Tongue (tissue), 3 donors: ENCODE measurements at places on chromosomes 5 and 9. TPM values are rescaled to one million over a fixed set of nuclear protein-coding genes. Genes with fewer than 3 reads are reported as not detected.

GRCh38 chr5:59810041-59810440 lies 83.5 kb downstream of the PDE4D start:
- DNase-seq: peak; percentile 92

GRCh38 chr9:14316602-14317300 lies 2.8 kb upstream of the NFIB start:
- peak; percentile 57 for DNase-seq

The CYSRT1 gene
- 3.3 TPM for total RNA-seq

DNA sequence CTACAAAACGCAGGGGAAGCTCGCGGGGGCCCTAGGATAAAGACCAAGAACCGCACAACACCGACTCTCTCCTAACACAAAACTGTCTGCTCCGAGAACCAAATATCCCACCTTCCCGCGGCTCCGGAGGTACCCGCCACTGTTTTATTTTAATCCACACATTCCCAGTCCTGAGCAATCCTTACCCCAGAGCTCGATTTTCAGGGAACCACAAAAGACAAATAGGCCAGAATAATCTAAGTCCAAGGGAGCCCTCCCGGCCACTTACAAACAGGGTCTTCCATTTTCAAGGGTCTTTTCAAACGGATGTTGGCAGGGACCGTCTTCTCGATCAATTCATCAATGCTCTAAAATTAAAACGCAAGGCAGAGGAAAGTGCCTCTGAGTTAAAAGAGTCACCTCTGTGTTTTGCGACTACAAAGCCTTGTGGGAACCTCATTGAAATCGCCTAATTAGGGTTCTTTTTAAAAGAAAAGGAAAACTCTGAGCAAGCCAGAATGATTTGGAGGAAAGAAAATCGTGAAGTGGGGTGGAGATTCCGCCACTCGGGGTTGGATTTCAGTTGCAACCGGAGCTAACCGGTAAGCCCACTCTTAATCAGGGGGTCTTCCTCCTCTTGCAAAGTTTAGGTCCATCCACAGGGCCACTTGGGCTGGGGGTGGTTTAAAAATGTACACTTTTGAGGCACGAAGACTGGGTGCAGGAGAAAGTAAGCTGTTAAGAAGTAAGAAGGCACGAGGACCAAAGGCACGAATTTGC lies 1.0 kb downstream of the GLDC start:
- no peak for DNase-seq

The ASPN gene
- 419 TPM for total RNA-seq

- DNase-seq: no peak
Observed at GRCh38 chr5:171451421-171451820, 32.0 kb downstream of the FGF18 start.

The CDC20B gene
- total RNA-seq: not detected

- peak; percentile 50 for DNase-seq
Observed at GRCh38 chr5:115507681-115508080, 36.9 kb downstream of the FEM1C start.

The ANKRD34B gene
- total RNA-seq: not detected

DNA sequence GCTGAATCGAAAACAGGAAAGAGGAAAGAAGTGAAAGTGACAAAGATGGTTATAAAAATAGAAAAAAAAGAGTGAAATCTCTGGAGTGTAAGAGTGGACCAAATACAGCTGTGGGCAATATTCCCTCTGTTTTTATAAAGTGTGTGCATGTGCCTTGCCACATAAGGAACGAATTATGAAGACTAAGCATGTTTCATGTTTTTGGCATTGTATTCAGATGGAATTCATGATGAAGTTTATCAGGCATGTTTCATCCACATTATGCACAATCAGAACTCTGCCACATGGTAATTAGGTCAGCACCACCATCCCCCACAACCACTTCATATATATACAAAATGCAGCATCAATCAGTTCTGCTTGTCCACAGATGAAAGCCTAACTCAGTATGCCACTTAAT lies 348.0 kb downstream of the ZNF608 start:
- peak; percentile 27 for DNase-seq

The CHSY3 gene
- total RNA-seq: 7.6 TPM

The GPR150 gene
- not detected for total RNA-seq

The RNF44 gene
- total RNA-seq: 12.3 TPM

- DNase-seq: no peak
Observed at GRCh38 chr5:139579-140442, 47.8 kb downstream of the PLEKHG4B start.

The CA9 gene
- total RNA-seq: 0.82 TPM

- peak; percentile 99 for DNase-seq
Observed at GRCh38 chr5:181223058-181223728, at the start of gene TRIM41. TSS of gene TRIM41 (plus strand) at chr5:181223281. CDS start at chr5:181224000, 719 bp downstream.

GRCh38 chr9:124108216-124108615 lies 96.6 kb downstream of the LHX2 start:
- no peak for DNase-seq

DNA sequence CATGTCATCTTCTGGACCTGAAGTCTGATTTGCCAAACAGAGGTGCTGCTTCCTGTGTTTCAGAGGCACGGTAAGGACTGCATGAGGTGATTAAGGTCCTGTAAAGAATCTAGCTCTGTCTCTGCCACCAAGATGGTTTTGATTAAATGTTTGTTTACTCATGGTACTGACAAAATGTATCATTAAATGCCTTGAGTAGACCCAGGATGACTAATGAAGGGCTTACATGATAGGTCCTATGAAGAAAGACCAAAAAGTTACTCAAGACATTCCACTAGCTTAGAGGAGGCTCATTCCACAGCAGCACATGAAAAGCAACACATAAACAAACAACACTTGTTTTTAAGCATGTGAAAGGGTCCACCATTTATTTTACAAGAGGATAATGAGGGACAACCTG lies 100.9 kb downstream of the BOD1 start:
- no peak for DNase-seq

The CACFD1 gene
- total RNA-seq: 6.8 TPM

- DNase-seq: no peak
Observed at GRCh38 chr9:94511134-94511954, 43.5 kb upstream of the PCAT7 start.

The MED7 gene
- total RNA-seq: 17.2 TPM
